ENCODE measurements at places on chromosomes 7 and 10. TPM values are rescaled to one million over a fixed set of nuclear protein-coding genes. Genes with fewer than 3 reads are reported as not detected.

GRCh38 chr7:43461349-43462024 is 121.4 kb upstream of the STK17A start:
- DNase-seq, result no peak

Gene GTF2IRD1
- 54.7 TPM for total RNA-seq

Gene C10orf95
- total RNA-seq, result not detected

DNA sequence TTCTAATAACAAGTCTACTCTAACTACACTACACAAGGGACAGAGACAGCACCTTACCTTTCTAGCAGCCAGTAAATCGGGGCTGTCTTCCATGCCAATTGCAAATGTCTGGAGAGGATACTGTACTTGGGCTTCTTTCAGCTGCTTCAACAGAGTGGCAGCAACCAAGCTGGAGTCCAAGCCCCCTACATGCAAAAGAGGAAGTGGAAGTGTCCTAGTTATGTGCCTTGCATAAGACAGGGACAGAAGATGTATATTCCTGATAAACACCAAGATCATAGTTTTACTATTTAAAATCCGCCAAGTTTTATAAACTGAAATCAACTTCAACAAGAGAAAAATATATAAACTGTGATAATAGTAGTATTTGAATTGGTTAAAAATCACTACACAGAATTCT is 14.0 kb downstream of the ASNS start:
- no peak for DNase-seq

GRCh38 chr10:60572511-60573194 is 183.0 kb upstream of the ANK3 start:
- DNase-seq, result peak; percentile 48

DNA sequence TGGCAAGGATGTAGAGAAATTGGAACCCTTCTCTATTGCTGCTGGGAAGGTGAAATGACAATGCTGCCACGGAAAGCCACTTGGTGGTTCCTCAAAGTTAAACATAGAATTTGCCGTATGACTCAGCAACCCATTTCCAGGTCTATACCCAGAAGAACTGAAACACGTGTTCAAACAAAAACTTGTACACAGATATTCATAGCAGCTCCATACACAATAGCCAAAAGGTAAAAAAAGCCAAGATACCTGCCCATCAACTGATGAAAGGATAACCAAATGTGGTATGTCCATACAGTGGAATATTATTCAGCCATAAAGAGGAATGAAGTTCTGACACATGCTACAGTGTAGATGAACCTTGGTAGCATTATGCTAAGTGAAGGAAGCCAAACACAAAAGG is 39.1 kb downstream of the LHPP start:
- DNase-seq, result no peak

DNA sequence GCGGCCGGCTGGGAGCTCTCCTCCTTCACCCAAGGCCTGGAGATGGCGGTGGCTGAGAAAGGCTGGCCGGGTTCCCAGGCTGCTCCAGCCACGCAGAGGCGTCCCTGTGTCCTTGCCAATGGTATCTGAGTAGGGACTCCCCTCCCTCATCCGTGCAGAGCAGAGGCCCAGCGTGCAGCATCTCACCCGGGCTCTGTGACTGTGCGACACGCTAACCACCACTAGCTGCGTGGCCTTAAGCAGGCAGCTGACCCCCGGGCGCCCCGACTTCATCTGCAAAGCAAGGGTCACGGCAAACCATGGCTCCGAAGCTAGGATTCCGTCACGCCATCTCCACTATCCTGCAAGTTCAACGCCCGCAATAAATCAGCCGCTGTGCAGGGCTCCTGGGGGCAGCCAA is 47.2 kb upstream of the TNRC18 start:
- no peak for DNase-seq

DNA sequence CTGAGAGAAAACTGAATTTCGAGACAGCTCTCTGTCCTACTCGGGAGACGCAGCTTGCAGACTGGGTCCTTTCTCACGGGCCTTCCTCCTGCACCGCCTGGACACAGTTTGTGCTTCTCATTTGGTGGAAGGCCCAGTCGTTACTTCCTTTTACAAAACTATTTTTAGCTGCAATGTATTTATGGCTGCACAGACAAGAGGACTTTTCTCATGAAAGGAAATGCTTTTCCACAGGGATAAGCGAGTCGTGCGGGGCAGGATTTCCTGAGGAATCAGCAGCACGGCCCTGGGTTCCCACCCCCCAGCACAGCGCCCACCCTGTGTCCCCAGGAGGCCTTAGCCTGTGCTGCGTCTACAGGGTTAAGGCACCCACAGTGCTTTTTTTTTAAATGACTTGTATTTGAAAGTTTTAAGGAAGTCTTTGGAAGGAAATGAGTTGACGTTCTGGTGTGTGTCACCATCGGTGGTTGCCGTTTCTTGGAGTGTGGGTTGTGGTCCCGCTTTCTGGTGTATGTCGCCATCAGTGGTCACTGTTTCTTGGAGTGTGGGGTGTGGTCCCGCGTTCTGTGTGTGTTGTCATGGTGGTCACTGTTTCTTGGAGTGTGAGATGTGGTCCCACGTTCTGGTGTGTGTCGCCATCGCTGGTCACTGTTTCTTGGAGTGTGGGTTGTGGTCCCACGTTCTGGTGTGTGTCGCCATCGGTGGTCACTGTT is 50.9 kb downstream of the INPP5A start:
- DNase-seq, result no peak

DNA sequence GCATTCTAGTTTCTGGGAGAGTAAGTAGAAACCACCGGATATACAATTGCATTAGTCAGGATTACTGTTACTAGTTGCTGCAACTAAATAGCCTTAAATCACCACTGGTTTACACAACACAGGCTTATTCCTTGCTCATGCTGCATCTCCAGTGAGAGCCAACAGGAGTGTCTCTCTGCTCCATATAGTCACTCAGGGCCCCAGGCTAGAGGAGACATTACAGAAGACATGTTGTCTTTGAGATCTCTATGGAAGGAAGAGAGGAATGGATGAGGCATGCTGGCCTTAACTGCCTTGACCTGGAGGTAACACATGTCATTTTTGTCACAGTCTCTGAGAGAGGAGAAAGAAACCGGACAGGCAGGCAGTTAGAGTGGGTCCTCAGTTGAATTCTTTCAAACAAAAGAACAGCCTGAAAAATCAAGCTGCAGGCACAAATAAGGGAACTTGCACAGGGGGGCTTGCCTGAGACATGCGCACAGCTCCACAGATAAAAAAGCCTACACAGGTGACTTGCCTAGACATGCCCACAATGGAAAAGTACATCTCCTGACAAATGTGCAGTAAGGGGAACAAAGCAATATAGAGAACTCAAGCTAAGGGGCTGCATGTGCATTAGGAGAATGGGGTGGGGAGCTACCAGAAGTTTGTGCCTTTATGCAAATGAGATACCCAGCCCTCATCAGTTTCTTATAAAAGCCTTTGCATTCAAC is 348.0 kb downstream of the TYW1 start:
- DNase-seq, result no peak

DNA sequence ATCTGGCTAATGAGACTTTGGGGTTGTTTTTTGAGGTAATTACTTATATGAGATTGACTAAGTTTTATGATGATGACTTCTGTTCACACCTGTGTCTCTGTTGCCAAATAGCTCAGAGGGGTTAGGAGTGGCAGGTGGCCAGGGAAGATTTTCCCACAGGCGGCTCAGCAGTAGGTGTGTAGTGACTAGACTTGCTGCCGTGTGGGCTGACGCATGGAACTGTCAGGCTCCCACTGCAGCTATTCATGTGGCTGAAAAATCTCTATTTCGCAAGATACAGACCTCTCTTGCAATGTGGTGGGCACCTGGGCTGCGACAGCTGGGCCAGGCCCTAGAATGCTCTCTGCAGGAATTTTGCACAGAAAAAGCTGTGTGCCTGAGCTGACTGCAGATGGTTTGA is 1.4 kb downstream of the CPA4 start:
- peak; percentile 57 for DNase-seq

DNA sequence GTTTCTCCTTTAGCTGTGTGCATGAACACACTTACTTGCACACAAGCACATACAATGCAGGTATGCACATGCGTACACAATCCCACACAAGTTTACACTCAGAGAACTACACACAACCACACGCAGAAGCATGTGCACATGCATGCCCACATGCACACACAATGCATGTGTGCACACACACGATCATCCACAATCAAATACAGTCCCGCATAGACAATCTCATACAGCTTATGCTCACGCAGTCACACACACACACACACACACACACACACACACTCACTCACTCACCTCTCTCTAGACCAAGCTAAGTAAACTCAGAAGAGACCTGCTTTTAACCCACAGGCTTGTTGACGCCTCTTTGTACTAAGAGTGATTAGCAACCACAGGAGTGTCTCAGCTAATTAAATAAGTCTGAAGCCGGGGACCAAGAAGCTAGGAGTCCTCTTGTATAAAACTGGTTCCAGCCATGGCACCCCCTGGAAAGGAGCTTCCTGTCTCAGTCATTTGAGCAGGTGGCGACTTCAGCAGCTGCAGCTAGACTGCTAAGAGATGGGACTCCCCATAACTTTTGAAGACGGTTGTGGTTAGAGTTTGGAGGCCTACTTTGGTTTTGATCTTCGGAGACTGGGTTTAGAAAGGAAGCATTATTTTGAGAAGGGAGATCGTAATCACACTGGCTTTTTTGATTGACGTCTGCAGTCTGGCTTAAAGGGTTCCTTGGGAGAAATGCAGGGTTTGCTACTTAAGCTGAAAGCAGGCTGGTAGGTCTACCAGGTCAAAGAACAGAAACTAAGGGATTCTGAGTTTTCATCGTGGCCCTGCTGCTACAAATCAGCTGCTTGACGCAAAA is 82.3 kb upstream of the ADRB1 start:
- no peak for DNase-seq

DNA sequence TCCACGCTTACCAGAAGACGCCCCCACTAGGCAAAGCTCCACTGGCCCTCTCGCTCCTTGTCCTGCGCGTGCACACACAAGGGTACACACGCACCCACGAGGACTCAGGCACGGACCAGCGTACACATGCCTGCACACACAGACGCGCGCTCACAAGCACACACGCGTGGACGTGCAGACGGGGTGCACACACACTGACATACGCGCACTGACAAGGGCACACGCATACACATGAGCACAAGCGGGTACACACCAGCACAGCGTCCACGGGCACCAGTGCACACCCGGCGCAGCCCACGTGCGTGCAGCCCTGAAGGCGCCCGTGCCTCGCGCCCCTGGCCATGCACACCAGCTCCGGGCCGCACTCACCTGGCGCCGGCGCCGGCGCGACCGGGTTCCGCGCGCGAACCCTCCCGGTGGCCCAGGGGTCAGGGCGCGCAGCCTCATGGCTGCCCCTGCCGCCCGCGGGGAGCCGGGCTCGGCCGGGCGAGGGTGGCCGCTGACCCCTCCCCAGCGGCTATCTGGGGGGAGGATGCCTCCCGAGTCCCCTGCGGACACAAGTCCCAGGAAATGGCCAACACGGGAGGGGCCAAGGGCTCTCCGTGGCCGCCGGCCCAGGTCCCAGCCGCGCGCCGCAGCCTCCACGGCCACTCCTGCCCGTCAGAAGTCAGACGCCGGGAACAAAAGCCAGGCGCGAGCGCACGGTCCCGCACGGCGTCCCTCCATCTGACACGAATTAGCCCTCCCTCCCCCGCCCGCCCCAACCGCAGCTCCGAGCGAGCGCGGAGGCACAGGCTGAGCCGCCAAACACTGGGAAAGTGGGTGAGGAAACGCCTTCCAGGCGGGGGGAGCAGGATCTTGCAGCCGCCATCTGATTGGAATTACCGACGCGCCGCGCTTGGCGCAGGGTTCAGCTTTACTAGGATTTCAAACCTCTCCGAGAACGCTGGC is 45.0 kb downstream of the TNS3 start:
- DNase-seq, result no peak

Gene PIK3CG
- 5.4 TPM for total RNA-seq

Gene VSTM2A
- total RNA-seq, result not detected

Gene ITGB8
- 17.8 TPM for total RNA-seq

- DNase-seq, result peak; percentile 78
Observed at GRCh38 chr7:55432939-55433784, 68.0 kb downstream of the LANCL2 start.

Gene FGF8
- not detected for total RNA-seq

- peak; percentile 8 for DNase-seq
Observed at GRCh38 chr10:58696736-58697135, 184.1 kb downstream of the BICC1 start.

GRCh38 chr7:130293521-130293920 is 560 bp downstream of the CPA4 start:
- no peak for DNase-seq

DNA sequence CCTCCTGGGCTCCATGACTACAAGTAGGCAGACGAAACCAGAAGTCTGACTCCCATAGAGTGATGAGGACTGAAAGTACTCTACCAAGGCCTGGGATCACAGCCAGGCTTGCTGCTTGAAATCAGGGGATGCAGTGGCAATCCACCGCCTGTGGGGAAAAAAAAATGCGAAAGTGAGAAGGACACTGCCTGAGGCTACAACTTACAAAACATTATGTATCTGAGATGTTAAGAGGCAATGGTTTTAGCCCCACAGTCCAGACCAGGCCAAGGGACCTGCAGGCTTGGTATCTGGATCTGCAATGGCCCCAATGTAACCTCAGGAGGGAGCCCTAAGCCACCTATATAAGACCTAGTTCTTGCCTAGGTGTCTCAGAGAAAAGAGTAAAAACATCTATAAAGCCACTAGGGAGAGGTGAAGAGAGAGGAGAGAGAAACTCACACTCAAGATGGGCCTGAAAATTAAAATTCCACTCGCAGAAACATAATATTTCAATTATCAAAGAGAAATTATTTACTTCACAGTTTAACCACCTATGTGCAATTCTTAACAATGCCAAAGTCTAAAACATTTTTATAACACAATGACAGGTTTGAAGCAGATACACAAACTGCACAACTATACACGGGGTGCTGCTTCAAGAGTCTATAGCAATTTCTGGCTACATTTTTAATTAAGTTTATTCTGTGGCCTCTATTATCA is 13.9 kb downstream of the DNAJC1 start:
- peak; percentile 51 for DNase-seq

DNA sequence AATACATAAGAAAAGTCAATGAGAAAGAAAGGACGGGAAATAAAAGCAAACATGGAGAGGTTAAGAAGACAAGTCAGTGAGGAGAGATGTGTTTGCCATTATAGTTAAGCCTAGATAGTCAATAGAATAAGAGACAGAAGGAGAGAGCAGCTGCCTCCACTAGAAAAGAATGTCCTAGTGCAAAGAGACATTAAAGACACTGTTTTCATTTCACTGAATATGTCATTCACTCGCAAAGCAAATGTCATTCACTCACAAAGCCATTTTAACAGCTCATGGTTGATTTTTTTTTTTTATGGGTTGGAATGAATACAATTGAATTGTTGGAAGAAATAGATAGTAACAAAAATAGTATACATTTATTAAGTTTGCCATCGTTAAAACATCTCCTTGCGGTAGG is 1007.6 kb downstream of the DNAJB9 start:
- no peak for DNase-seq

- DNase-seq, result no peak
Observed at GRCh38 chr7:45631569-45631968, 57.4 kb downstream of the ADCY1 start.

GRCh38 chr10:44674536-44675386 is 236.4 kb upstream of the TMEM72 start:
- no peak for DNase-seq

- peak; percentile 86 for DNase-seq
Observed at GRCh38 chr7:41817386-41817785, 114.5 kb upstream of the INHBA start.

Gene PRKG1
- 0.22 TPM for total RNA-seq
